ENCODE measurements at places on chromosomes 5 and 9.

DNA sequence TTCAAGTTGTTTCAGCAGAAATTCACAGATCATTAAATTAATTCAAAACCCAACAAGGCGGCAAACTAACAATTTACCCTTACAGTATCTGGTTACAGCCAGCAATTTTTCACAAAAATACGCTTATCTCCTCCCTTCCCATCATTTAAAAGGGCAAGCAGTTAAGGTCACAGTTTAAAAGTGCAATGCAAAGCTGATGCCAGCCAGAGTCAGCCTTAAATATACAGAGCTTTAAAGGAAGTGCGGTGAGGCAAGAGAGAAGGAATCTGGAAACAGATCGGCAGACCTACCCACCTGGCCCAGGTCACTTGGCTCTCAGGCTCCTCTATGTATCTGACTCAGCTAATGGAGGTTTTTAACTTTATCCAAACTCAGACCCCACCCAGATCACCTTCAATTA is 31.0 kb downstream of the EPB41L4A start:
- no peak for DNase-seq

GRCh38 chr5:33806738-33807442 is 84.9 kb downstream of the ADAMTS12 start:
- no peak for DNase-seq

DNA sequence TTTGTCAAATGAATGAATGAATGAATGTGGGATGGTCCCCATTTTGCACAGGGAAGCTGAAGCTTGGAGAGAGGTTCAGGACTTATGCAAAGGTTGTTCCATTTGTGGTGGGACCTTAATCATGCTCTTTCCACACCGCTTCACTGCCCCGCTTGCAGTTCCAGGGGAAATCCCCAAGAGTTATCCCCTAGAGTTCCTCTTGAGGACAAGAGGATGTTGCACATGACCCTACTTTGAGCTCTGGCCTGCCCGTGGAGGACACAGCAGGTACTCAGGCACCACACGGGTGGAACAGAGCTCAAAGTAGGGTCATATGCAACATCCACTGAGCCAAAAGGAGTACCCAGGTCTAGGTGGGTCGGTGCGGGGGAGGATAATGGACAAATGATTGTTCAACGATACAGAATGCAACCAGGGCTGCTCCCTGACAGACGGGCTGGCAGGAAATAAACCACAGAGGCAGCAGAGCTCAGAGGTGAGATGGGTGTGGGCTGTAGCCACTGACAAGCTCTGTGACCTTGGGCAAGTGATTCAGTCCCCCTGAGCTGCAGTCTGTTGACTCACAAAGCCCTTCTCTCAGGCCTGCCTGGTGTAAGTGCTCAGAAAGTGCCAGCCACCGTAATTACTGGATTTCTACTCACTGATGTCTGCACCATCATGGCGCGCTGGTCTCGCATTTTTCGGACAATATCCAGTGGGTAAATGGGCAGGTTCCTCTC is 60.3 kb upstream of the EPB41L4B start:
- DNase-seq = no peak

- DNase-seq = peak; percentile 18
Observed at GRCh38 chr5:11904265-11904906, at the start of gene CTNND2. Gene CTNND2, minus strand, starts transcription at chr5:11904446. Its CDS starts 593 bp downstream, at chr5:11903853.

Data from NCI-H187 treated with DMSO at 0.1 percent for 48 hours (cell line).